Activated naive CD4-positive, alpha-beta T cell treated with anti-CD3 and anti-CD28 coated beads, Interleukin-2, amount 50 U/mL, for 72 hours (primary cell): ENCODE measurements at places on chromosomes 1 and 21. TPM values are rescaled to one million over a fixed set of nuclear protein-coding genes. Genes with fewer than 3 reads are reported as not detected.

- DNase-seq: peak; percentile 64
Observed at GRCh38 chr1:42931911-42932422, 26.7 kb downstream of the SLC2A1 start.

GRCh38 chr1:63615768-63616420, 22.7 kb downstream of the PGM1 start:
- no peak for DNase-seq

DNA sequence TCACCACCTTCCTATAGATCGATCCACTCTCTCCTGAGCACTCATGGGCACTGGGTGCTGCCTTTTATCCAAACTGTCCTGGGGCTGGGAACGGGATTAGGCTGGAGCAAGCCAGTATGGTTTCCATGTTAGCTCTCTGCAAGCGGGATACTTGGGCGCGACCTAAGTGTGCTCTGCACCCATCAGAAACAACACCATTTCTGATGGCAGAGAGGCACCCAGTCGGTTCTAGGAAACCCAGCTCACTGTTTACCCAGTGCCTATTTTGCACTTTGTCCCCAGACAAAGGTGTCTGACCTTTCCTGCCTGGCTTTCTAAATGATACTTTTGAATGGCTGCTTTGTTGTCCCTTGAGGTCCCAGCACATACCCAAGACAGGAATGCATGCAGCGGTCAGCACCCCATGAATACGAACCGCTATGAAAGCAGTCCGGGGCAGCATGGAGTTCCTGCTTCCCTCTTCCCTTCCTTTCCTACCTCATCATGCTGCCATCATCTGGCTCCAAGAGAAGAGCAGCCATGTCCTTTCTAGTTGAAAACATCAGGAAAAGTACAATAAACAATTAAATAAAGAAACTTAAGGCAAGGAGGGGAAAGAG, 83.9 kb downstream of the TRABD2B start:
- DNase-seq: no peak

- DNase-seq: no peak
Observed at GRCh38 chr1:230043081-230043480, 24.0 kb upstream of the GALNT2 start.

- no peak for DNase-seq
Observed at GRCh38 chr1:202069662-202070061, 53.1 kb upstream of the GPR37L1 start.

- no peak for DNase-seq
Observed at GRCh38 chr1:160371756-160372155, 4.9 kb downstream of the NHLH1 start.

DNA sequence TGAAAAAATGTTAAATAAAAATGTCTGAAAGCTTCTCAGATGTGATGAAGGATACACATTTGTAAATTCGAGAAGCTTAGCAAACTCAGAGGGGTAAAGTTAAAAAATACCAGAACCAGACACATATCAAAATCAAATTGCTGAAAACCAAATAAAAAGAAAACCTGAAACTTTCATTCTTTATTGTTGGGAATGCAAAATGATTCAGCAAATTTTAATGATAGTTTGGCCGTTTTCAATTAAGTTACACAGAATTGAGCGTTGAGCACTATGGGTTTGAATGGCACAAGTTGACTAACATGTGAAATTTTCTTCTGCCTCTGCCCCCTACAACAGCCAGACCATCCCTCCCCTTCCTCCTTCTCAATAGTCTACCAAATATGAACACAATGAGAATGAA, 33.5 kb upstream of the GRIK1 start:
- DNase-seq: no peak

DNA sequence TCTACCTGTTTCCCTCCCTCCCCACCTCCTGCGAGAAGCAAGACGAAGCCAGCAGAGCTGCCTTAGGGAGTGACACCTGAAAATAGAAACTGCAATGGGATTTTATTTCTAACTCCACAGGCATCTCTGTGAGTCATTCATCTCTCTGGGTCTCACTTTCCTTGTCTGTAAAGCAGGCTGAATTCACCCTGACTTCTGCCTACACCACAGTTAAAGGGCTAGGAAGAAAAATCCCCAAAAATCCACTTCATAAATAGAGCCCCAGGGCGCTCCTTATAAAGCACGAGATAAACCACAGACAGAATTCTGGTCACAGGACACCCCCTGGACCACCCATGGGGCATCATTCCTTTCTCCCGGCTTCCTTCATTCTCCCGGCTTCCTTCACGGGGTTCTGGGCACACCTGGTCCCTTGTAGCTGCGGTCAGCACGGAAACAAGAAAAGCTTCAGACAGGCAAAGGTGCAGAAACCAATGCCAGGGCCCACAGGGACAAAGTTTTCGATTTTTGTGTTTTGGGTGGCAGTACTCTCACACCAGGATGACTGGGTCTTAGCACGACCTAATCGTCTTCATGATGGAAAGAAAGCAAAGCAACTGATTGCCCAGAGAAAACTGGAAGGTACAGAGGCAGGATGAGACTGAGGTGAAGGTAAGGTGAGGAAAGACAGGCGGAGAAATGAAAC, 2.8 kb upstream of the H6PD start:
- no peak for DNase-seq

GRCh38 chr1:192969091-192969490, 90.1 kb downstream of the UCHL5 start:
- DNase-seq: no peak

- no peak for DNase-seq
Observed at GRCh38 chr1:1022302-1023009, 2.5 kb downstream of the AGRN start.

- DNase-seq: no peak
Observed at GRCh38 chr1:221946768-221947167, 204.9 kb upstream of the DUSP10 start.

GRCh38 chr21:36806103-36806502, 107.2 kb downstream of the SIM2 start:
- no peak for DNase-seq

GRCh38 chr1:208235982-208236761, 8.0 kb downstream of the PLXNA2 start:
- DNase-seq: no peak

- no peak for DNase-seq
Observed at GRCh38 chr21:34520764-34521508, 8.9 kb upstream of the KCNE1 start.

- no peak for DNase-seq
Observed at GRCh38 chr1:220843481-220844011, 35.7 kb upstream of the HLX start.

GRCh38 chr1:207004931-207005830, 27.4 kb downstream of the C1orf116 start:
- DNase-seq: peak; percentile 42

- no peak for DNase-seq
Observed at GRCh38 chr1:43067233-43067745, 104.8 kb downstream of the EBNA1BP2 start.

The F13B gene
- not detected for total RNA-seq

The PLA2G5 gene
- not detected for total RNA-seq

The BECN2 gene
- not detected for total RNA-seq

The GUCA2A gene
- not detected for total RNA-seq

The TESK2 gene
- total RNA-seq: 4.5 TPM

The WDR4 gene
- 38.7 TPM for total RNA-seq

The TENT5C gene
- 14.2 TPM for total RNA-seq

The SPRR2E gene
- not detected for total RNA-seq

The SEMA6C gene
- total RNA-seq: 2.8 TPM
